ENCODE measurements at places on chromosomes 1 and 21.

GRCh38 chr1:31583082-31583994, 7.0 kb downstream of the TINAGL1 start:
- DNase-seq, result no peak

GRCh38 chr1:102365071-102365470, 368.3 kb upstream of the OLFM3 start:
- no peak for DNase-seq

DNA sequence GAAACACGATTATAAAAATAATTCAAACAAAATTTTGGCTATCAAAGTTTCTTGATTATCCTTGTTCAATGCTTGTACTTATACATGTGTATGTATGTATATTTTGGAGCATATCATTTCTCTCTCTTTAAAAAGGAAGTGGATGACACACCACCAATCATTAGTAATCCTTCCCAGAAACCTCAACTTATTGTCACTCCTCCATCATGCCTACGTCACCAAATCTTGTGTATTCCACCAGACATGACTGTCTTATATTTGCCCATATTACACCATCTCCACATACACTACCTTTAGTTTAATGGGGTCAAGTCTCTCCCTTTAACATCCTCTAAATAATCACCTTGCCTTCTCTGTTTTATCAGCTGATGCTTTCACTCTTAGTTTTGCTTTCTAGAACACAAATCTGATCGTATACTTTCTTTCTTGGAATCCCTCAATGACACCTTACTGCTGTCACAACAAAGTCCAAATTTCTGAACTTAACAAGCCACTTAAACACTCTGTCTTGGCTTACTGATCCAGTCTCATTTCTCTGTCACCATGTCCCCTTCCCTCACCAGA, 124.0 kb downstream of the BRINP3 start:
- no peak for DNase-seq

GRCh38 chr1:76510672-76511557, 356.4 kb upstream of the ST6GALNAC5 start:
- no peak for DNase-seq

GRCh38 chr1:17167041-17167785, 37.7 kb upstream of the PADI1 start:
- DNase-seq, result no peak

- DNase-seq, result peak; percentile 56
Measured at GRCh38 chr1:219120624-219121544, 52.8 kb upstream of the LYPLAL1 start.

DNA sequence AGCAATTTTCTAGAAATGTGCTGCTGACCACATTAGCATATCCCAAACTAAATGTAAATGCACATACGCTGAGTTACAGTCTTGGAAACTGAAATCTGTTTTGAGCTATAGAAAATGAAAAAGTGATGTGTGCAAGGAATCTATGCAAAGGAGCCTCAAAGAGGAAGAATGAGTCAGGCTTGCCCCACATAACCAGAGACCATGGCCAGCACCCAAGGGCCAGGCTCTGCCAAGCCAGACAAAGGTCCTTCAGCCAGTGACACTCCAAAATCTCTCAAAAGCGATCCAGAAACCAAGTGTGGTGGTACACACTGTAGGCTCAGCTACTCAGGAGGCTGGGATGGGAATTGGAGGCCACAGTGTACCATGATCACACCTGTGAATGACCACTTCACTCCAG, 195.2 kb downstream of the TOMM20 start:
- peak; percentile 75 for DNase-seq

DNA sequence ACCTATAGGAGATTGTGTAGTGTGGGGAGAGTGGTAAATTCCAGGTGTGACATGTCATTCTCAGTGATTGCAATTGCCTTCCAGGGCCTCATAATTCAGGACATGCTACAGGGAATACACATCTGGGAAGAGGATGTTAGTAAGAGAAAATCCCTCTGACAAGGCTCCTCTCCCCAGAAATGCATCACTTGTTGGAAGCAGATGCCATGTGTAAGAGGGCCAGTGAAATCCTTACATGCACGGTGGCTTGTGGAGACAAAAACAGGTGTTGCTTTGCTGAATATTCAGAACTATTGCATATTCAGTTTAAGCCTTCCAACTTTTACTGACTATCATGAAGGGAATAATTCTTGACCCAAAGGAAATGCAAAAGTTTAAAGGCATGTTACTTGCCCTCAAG, 503.4 kb downstream of the NEGR1 start:
- DNase-seq, result no peak

DNA sequence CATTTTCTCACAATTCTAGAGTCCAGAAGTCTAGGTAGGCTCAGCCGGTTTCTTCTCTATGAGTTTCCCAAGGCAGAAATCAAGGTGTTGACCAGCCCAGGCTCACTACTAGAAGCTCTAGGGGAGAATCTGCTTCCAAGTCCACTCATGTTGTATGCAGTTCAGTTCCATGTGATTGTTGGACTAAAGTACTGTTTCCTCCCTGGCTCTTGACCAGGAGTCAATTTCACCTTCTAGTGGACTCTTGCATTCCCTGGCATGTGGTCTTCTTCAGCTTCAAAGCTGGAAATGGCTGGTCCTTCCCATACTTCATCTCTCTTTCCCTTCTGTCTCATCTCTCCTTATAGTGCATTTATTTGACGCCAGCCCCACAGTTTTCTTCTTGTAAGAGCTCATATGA, 153.4 kb downstream of the KCNT2 start:
- no peak for DNase-seq

GRCh38 chr1:231636157-231636556, 9.6 kb downstream of the DISC1 start:
- no peak for DNase-seq

DNA sequence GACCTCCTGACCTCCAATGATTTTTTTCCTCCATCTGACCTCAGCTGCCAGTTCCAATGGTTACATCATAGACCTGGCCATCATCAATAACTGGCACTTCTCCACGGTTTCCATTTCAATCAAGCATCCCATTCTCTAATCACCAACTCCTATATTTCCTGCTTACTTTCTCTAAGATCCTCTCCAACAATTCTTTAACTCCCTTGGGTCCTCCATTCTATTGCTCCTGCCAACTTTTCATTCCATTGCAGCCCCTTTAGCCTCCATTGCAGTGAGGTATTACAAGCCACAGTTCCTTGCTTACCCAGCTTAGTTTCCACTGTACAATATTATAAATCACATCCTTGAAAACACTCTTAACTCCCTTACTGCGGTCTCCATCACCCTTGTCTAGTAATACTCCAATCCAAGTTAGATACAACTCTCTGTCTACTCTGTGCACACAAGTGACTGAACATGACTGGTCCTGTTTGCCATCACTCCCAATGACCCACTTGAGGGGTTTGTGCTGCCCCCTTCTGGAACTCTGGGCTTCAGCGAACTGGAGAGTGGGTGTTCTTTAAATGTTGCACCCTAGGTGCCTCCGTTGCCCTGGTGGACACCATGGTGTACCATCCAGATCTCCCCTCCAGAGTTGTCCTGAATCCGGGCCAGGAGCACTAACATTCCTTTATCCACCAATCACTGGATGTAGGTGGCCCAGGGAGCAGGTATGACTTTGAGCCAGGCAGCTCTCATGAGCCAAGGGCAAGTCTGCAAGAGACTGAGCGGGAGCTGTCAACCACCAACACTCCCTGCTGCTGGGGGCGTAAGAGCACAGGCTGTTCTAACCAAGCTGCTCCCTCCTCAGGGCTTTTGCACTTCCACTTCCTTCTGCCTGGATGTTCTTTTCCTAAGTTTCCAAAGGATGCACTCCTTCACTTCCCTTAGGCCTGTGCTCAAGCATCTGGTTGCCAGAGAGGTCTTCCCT, 3.7 kb upstream of the FNDC7 start:
- no peak for DNase-seq

- DNase-seq, result no peak
Measured at GRCh38 chr21:36430841-36431240, 45.6 kb downstream of the CHAF1B start.

- no peak for DNase-seq
Measured at GRCh38 chr1:160629286-160630210, 17.3 kb downstream of the SLAMF1 start.

DNA sequence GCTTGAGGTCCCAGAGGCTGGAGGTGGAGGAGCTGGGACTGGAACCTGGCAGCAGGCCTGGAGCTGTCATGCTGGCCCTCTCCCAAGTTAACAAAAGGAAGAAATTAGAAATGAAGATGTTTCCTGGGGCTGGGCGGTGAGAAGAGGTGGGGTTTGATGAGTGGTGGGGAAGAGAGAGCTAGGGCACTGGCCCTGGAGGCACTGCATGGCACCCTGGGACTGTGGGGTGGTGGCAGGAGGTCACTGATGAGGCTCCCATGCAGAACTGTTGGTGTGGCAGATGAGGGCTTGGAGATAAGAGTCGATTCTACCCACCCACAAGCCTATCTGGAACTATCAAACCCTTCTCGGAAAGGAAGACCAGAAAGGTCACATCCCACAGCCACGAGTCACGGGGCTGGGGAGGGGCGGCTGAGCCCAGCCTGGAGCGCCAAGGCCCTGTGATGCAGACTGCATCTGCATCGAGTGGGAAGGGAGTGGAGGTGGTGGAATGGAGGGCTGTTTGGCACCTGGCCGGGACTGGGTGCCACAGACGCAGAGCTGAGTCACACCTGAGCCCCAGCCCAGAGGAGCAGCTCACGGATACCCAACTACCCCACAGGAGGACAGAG, 29.4 kb downstream of the MRPL37 start:
- peak; percentile 67 for DNase-seq

GRCh38 chr1:196056966-196057365, 551.3 kb downstream of the KCNT2 start:
- no peak for DNase-seq

DNA sequence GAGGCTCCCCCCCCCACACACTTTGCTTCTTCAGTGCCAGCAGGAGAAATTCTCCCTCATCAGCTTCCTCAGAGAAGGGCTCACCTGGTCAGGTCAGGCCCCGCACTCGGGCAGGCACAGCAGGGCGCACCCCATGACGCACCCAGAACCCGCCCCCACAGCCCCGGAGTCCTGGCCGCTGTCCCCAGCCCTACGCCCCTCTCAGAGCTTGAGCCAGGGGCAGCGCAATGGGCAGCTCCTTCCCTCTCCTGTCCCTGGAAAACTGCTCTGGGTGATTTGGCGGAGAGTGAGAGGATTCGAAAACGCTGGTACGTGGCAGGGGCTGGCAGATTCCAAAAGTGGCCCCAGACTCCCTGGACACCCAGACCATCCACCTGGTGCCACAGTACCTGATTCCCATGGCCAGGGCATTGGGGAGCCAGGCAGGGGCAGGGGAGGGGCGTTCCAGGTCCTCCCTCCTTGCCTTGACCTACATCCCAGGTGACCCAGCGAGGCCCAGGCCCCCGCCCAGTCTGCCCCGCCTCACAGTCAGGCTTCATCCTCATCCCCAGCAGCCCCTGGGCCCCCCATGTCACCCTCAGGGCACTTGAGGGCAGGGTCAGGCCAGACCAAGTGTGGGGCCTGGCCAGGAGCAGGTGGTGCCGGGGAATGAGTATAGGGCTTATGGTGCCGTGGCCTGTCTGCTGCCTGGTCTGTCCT, 23.7 kb downstream of the RRP1 start:
- no peak for DNase-seq

GRCh38 chr1:109256085-109256484, 6.7 kb downstream of the CELSR2 start:
- DNase-seq, result no peak
